ENCODE measurements at places on chromosomes 11 and 22. TPM values are rescaled to one million over a fixed set of nuclear protein-coding genes. Genes with fewer than 3 reads are reported as not detected.

The MUC15 gene
- not detected for total RNA-seq

The INS gene
- not detected for total RNA-seq

The FREY1 gene
- 2.2 TPM for total RNA-seq

The CALCA gene
- total RNA-seq, result 0.22 TPM

The GTSE1 gene
- total RNA-seq, result 8.4 TPM

The MRPL49 gene
- total RNA-seq, result 39.6 TPM

The ELFN2 gene
- total RNA-seq, result 0.13 TPM

The PLEKHB1 gene
- 0.97 TPM for total RNA-seq

The OR56A1 gene
- not detected for total RNA-seq

The FXYD2 gene
- 0.13 TPM for total RNA-seq

The TESMIN gene
- 1.3 TPM for total RNA-seq

The RBMXL2 gene
- total RNA-seq, result not detected

The TMEM191B gene
- not detected for total RNA-seq

The STK33 gene
- total RNA-seq, result 0.78 TPM

The CNTN5 gene
- total RNA-seq, result not detected

The OR6T1 gene
- total RNA-seq, result not detected

The TRIM48 gene
- not detected for total RNA-seq

The PPP2R1B gene
- 40.2 TPM for total RNA-seq

The PGA5 gene
- total RNA-seq, result not detected

The VWA5A gene
- total RNA-seq, result 108 TPM

The SEPTIN5 gene
- 20.6 TPM for total RNA-seq

The ASRGL1 gene
- 1.9 TPM for total RNA-seq

The DMC1 gene
- total RNA-seq, result 10.3 TPM

The ACRV1 gene
- total RNA-seq, result 0.11 TPM

The SYTL2 gene
- total RNA-seq, result 26.4 TPM

The FGF19 gene
- not detected for total RNA-seq

The SLC25A22 gene
- 11.1 TPM for total RNA-seq

The COX8A gene
- total RNA-seq, result 163 TPM

The RIMBP3B gene
- 0.22 TPM for total RNA-seq

The MRGPRX3 gene
- total RNA-seq, result not detected

The PTPN5 gene
- not detected for total RNA-seq

The GDPD4 gene
- total RNA-seq, result not detected

The SYT8 gene
- total RNA-seq, result not detected

The SAA4 gene
- not detected for total RNA-seq

The SLCO2B1 gene
- not detected for total RNA-seq

The DRICH1 gene
- 0.11 TPM for total RNA-seq

The SCGB1C1 gene
- total RNA-seq, result not detected

The ACR gene
- total RNA-seq, result not detected

The MYRF gene
- total RNA-seq, result under 0.01 TPM

The PRRG4 gene
- under 0.01 TPM for total RNA-seq

The ANO1 gene
- total RNA-seq, result 0.43 TPM

The CTSF gene
- 26.3 TPM for total RNA-seq

The PRODH gene
- under 0.01 TPM for total RNA-seq

All from articular chondrocyte of knee joint (primary cell).